DND-41 (cell line): ENCODE measurements at places on chromosomes 6 and 20.
A peak's percentile ranks its signal among the peaks of the same experiment; 100 is the strongest.

DNA sequence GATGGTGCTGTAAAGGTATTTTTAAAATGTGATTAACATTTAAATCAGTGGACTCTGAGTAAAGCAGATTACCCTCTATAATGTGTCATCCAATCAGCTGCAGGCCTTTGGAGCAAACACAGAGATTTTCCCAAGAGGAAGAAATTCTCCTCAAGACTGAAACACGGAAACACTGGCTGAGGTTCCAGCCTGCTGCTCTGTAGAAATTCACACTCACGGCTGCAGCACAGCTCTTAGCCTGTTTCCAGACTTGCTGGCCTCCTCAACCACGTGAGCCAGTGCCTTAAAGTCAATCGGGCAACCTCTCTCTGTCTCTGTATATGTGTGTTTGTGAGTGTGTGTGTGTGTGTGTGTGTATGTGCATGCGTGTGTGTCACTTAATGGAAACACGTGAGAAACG lies 41.1 kb downstream of the PDE10A start:
- DNase-seq: no peak

GRCh38 chr20:50455656-50456451 lies 54.3 kb upstream of the PTPN1 start:
- no peak for DNase-seq

- no peak for DNase-seq
Observed at GRCh38 chr6:161445021-161445799, 171.3 kb upstream of the AGPAT4 start.

DNA sequence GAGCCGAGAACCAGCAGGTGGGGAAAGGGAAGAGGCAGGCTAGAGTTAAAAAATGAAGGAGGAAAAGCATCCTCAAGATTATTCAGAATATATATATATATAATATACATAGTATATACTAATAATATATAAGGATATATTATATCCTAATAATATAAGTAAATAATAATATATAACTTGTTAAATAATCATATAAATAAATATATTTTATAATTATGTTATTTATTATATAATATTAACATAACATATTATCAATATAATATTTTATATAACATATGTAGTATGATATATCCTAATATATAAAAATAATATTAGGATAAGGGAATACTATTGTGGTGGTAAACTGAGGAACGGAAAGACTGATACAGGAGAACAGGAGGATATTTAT lies 171.8 kb downstream of the TRIM27 start:
- no peak for DNase-seq

- no peak for DNase-seq
Observed at GRCh38 chr6:166348305-166348949, 6.1 kb upstream of the SFT2D1 start.

DNA sequence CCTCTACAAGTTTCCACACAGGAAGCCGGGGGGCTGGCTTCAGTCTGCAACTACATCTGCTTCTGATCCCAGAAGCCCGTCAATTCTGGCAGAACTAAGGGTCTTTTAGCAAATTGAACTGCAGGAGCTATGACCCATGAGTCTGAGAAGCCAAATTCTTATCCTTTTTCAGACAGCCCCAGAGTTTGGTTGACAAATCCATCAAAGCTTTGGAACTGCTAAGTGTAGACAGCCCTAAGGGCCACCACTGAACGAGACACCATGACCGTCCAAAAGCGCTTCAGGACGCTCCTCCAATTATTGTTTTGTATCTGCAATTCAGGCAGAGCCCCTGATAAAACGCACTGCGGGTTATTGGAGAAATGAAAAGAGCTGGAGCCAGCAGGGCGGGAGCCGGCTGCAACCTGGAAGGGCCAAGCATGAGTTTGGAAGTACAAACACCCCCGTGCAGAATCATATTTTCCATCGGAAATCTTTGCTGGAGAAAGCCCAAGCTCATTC lies 67.1 kb downstream of the GNAS-AS1 start:
- no peak for DNase-seq

- DNase-seq: no peak
Observed at GRCh38 chr6:3887150-3887700, 38.1 kb downstream of the FAM50B start.

DNA sequence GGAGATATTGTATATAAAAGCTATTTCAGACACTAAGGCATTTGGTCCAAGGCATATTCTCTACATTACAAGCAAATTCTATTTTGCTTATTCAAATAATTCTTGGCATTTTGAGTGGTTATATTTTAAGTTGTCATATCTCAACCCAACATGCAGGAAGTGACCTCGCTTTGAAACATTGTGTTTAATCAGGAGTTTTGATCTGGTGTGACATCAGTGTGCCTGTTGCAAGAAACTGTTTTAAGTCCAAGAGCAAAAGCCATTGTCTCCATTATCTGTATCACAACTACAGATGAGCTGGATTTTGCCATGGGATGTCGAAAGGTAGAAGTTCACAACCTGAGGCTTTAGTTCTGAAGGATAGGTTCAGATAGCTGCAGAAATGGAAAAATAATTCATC lies 509.9 kb upstream of the ID4 start:
- DNase-seq: no peak

- peak; percentile 32 for DNase-seq
Observed at GRCh38 chr6:6315660-6316059, 4.8 kb downstream of the F13A1 start.

- DNase-seq: no peak
Observed at GRCh38 chr20:36480456-36481048, 60.8 kb upstream of the MYL9 start.

GRCh38 chr20:47778398-47779354 lies 6.6 kb downstream of the SULF2 start:
- DNase-seq: no peak

- no peak for DNase-seq
Observed at GRCh38 chr6:39389484-39389767, 66.9 kb upstream of the KCNK16 start.

DNA sequence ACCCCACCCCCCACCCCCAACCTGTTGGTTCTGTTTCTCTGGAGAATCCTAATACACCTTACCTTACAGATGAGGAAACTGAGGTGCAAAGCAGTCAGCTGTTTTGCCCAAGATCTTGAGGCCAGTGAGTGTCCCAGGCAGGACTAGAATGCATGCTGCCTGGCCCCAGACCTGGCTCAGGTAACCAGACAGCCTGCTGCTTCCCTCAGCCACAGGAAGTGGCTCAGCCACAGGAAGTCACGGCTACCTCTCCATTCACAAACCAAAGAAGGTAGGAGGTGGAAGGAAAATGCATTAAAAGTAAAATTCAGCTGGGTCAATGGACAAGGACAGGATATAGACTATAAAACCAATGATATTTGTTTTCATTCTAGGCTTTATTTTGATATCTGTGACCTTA lies 517.6 kb downstream of the CD83 start:
- peak; percentile 40 for DNase-seq

DNA sequence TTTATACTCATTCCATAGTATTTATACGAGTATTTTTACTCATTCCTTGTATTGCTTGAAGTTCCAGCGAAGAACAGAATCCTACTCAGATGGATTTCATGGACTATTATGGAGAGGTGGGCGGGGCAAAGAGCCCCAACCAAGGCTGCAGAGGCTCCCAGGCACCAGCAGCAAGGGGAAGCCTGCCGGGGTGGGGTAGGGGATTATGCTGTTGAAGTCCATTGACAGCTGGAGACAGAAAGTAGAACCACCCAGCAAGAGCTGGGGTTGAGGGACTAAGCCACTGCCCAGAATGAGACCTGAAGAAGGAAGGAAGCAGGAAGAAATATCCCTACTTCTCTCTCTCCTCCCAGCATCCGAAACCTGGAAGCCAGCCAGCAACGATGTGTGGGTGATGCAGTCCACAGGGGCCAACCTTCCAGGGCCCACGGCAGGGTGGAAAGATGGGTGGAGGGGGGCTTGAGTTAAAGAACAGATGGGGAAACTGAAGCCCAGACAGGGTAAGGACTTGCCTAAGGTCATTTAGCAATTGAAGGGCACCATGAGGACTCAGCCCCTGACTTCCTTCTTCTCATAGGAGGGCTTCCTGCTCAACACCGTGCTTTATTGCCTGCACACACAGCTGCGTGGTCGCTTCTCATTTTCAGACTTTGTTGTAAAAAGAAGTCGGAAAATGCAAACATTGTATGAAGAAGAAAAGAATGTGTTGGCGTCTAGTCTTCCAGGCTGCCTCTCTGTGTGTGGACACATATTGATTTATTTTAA lies 18.3 kb upstream of the GTSF1L start:
- no peak for DNase-seq

- DNase-seq: no peak
Observed at GRCh38 chr6:2810092-2810671, 31.5 kb downstream of the SERPINB1 start.

GRCh38 chr6:20866036-20866435 lies 331.8 kb downstream of the CDKAL1 start:
- no peak for DNase-seq

DNA sequence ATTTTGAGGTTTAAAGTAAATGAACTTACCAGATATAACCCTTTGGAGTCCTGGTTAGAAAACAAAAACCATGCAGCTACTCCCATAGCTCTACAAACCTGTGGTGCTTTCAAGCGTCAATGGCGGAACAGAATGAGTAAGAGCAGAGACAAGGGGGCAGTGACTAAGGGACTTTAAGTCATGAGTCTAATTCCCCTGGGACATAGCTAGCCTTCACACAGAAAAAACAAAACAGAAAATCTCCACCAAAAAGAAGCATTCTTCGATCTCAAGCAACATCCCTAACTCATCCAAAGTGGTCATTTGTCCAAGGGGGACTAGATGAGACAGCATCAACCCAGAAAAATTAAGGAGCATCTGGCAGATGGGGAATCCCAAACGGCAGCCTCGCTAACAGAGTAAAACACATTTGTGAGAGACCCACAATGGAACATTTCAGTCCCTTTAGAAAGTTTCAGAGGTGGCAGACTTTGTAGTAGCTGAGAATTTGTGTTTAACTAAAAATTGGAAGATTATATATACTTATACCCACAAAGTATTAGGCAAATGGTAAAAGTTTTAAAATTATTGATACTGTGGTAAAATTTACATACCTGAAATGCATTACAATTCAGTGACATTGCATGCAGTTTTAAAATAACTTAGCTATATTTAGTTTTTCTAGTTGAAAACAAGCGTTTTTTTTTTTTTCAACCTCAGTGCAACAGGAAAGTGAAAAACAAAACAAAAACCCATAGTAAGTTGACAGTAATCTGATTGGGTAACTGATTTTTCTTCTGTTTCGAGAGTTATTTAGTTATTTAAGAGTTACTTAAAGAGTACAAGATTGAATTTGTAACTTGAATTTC lies 67.5 kb downstream of the KCNQ5 start:
- no peak for DNase-seq
